ENCODE measurements at places on chromosomes 3 and 15. TPM values are rescaled to one million over a fixed set of nuclear protein-coding genes. Genes with fewer than 3 reads are reported as not detected.

DNA sequence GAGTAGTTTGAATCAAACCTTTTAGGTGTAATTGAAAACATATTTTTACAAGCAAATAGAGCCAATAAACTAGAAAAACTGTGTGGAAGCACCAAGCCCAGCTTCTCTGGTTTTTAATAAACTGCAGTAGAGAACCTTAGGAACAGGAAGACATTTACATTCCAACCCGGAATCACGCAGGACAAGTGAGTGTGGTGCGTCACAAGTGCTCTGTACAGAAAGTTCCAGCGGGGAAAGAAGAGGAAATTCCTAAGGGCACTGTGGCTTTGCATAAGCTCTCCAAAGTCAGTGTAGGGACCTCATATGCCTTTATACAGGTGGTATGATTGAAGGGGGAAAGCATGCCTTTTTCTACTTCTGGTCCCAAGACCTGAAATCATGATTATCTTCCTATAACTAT is 21.6 kb downstream of the COL8A1 start:
- H3K4me1 ChIP-seq, result no peaks in the 10 kb centered on the region
- no peak for DNase-seq
- no peaks in the 10 kb centered on the region for H3K27me3 ChIP-seq
- H3K4me3 ChIP-seq, result no peak overlapping the region
- H3K27ac ChIP-seq, result no peak overlapping the region
- H3K36me3 ChIP-seq, result no peaks in the 10 kb centered on the region

GRCh38 chr15:101692801-101693598 is 31.3 kb downstream of the TARS3 start:
- DNase-seq, result no peak
- H3K4me3 ChIP-seq, result no peak overlapping the region
- H3K27ac ChIP-seq, result no peak overlapping the region
- no peaks in the 10 kb centered on the region for H3K4me1 ChIP-seq
- H3K27me3 ChIP-seq, result no peaks in the 10 kb centered on the region

Gene CRYGS
- 1.4 TPM for total RNA-seq

Gene PARP16
- total RNA-seq, result 5.0 TPM

Gene CYP8B1
- total RNA-seq, result not detected

All from spinal cord (tissue), 10 donors.